Naive thymus-derived CD4-positive, alpha-beta T cell (primary cell): ENCODE measurements at places on chromosomes 5 and 9.

GRCh38 chr5:53730943-53731342 lies 170.5 kb downstream of the NDUFS4 start:
- no peak for DNase-seq

DNA sequence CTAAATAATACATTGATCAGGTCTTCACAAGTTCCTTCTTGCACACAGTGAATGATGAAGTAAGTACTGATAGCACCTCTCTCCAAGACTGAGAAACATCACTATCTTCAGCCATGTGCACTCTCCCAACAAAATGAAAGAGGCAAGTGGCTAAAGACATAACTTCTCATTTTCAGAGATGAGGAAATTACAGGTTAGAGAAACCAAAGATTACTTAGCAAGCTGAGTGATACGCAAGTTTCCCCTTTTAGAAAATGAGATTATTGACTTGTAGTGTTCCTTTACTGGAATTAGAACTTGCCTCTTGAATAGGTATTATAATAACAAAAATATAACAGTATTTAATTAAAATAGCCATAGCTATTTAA lies 21.6 kb downstream of the CEMIP2 start:
- no peak for DNase-seq

GRCh38 chr5:124719113-124719967 lies 27.1 kb downstream of the ZNF608 start:
- DNase-seq = no peak

DNA sequence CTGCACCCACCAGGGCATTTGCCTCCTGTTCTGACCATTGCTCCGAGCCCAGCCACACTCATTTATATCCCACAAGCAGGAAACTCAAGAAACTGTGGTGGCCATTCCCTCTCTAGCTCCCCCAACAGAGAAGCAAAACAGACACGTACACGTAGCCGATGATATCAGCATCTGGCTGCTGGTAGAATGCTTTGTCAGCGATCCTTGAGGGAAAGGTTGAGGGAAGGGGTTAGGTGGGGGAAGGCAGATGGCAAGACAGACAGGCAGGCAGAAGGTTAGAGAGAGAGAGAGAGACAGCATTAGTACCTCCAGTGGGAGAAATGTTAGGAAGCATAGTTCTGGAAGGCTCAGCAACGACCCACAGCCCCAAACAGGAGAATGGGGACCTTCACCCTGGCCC lies 7.8 kb downstream of the HIGD2A start:
- DNase-seq = no peak

GRCh38 chr9:131046581-131047202 lies 37.7 kb downstream of the LAMC3 start:
- peak; percentile 82 for DNase-seq

GRCh38 chr5:59709846-59710245 lies 183.7 kb downstream of the PDE4D start:
- DNase-seq = no peak

- no peak for DNase-seq
Observed at GRCh38 chr5:168057905-168058304, 233.5 kb upstream of the WWC1 start.

DNA sequence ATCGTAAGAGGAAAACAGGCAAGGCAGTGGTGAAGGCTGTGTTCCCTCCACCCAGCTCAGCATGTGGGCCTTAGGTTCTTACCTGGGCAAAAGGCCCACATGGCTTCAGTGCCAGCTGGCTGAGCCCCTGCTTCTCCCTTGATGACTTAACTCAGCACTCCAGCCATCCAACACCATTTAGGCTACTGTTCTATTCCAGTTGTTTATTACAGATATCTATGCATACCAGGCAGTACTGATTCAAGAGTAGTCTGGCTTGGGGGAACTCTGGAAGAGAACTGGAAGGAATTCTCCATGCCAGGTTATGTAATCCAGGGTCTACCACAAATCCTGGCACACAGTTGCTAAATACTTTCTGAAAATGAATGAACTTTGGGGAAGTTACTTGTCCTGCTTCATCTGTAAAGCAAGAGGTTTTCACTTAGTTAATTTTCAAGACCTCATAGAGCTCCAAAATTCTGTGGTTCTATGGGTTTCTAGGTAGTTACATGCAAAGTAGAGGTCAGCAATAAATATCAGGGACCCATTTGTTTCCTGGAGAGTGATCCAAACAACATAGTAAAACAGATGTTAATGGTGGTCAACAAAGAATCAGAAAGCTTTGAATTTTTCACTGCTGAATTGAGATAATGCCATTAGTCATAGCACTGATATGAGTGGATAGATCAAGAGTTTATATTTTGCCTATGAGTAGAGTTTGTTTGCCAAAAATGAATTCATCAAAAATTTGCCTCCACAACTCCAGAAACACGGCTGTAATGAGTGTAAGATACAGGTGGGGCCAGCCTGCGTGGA lies 88.2 kb upstream of the OSMR start:
- no peak for DNase-seq

DNA sequence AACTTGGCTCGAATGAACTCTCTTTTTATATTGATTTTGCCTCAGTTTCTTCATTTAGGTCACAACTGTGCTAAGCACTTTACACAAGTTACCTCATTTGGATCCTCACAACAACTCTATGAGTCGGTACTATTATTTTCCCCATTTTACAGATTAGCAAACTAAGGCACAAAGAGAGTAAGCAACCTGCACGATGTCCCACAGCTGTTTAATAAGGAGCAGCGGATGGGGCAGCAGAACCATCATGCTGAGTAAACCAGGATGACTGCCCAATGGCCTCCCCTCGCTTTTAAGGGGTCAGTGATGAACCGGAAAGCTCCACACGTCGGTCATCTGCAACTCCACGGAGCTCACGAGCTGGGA lies 607 bp downstream of the PRELID2 start:
- DNase-seq = no peak

DNA sequence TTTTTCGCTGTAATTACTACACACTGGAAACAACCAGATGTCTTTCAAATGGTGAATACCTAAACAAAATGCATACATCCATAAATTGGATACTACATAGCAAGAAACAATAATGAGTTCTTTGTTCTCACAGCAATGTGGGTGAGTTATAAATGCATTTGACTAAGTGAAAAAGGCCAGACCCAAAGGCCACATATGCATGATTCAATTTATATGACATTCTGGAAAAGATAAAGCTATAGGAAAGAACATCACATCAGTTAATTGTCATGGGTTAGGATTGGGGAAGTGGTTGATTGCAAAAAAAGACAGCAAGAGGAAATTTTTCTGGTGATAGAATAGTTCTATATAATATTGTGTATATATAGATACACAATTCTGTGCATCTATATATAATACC lies 198.9 kb downstream of the CYLC2 start:
- no peak for DNase-seq

- peak; percentile 60 for DNase-seq
Observed at GRCh38 chr9:33778700-33779351, 16.5 kb upstream of the PRSS3 start.

DNA sequence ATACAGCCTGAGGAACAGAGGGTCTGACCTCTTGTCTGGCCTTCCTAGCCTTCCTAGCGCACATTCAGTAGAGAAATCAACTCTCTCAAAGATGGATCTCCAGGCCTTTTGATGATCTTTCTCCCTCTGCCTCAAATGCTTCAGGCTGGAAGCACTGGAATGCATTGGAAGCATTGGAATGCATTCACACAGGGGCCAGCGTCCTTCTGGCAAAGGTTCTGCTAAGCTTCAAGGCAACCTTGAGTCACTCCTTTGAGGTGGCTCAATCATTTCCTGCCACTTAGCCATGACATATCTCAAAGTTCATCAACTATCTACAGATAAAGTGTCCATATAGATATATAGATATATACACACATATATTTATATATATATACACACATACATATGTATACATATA lies 42.9 kb downstream of the OR2K2 start:
- no peak for DNase-seq

DNA sequence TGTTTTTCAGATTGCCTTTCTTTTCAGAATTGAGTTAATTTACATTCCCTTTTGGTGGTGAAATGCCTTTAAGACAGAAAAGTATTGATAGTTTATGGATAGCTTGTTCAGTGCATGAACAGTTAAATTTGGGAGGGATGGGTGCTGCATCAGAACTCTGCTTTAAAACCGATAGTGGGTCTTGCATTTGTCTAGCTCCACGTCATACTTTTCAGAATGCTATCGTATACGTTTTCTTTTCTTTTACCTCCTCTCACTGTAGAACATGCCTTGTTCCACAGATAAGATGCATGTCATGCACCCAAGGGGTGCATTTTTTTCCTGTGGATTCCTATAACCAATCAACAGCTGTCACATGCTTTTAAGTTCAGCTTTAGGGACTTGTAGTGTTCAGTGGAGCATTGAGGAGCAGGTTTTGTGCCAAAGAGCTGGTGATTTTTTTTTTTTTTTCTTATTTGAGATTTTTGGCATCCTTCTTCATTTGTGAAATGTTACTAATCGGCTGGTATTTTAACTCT lies 2.3 kb downstream of the SLC44A1 start:
- no peak for DNase-seq

DNA sequence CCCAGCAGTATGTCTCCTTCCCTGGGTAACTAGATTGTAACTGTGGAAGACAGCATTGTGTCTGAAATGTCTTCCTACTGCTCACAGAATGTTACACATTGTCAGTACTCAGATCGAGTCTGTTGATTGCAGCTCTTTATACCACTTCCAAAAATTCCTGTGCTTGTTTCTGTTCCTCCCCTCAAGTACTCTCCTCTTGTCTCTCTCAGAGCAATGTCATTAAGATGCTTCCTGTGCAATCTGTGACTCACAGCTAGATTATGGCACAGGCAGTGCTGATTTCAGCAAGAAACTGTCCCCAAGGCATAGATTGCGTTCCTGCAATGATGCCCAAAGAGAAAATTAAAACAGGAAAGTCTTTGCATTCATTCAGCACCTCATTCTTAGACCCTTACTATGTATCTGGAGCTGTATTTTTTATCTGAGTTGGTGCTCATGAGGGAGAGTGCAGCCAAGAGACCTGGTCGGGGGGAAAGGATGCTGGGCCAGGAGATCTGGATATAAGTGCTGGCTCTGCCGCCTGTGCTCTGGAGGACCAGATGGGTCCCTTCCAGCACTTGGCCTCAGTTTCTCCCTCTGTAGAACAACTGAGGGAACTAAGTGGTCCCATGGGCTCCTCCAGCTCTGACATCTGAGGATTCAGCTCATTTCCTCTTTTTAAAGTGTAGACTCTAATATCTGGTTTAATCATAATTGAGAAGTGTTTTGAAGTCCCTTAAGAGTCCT lies 40.8 kb upstream of the GNPDA1 start:
- DNase-seq = no peak

DNA sequence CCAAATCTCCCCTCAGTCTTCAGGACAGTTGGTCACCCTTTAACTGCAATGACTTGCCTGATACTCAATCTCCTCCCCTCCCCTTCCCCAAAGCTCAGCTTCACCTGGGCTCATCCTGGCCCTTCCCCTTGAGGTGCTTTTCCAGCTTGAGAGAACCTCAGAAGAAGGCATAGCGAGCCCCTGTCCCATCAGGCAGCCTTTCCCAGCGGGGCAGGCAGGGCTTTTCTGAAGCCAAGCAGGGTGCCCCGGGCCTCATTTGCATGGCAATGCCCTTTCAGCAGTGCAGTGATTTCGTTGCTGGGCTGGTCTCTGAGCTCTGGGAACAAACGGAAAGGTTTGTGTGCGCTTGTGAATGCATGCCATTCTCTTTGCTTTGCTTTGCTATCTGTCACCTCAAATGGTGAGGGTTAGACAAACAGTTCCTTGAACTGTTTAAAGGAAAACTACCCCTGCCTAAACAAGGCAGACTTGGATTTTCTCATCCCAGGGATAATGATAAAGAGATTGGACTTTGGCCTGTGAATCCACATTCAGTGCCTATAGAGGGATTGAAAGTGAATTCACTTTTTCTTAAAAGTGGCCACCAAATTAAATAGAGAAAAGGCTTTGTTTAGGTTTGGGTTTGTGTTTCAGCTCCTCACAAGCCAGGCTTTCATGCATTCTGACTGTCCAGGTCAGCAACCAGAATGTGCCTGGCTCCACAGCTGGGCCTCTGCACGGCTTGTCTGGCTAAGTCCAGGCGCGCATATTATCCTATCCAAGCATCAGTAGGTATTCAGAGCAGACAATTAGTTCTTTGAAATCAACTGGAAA lies 165.3 kb downstream of the ZNF608 start:
- no peak for DNase-seq

- no peak for DNase-seq
Observed at GRCh38 chr5:81768935-81769452, 18.1 kb upstream of the SSBP2 start.

- no peak for DNase-seq
Observed at GRCh38 chr9:4152876-4153275, 147.0 kb downstream of the GLIS3 start.

- no peak for DNase-seq
Observed at GRCh38 chr5:15002173-15002572, 130.6 kb upstream of the ANKH start.

GRCh38 chr9:137731947-137732813 lies 113.4 kb downstream of the EHMT1 start:
- DNase-seq = no peak

DNA sequence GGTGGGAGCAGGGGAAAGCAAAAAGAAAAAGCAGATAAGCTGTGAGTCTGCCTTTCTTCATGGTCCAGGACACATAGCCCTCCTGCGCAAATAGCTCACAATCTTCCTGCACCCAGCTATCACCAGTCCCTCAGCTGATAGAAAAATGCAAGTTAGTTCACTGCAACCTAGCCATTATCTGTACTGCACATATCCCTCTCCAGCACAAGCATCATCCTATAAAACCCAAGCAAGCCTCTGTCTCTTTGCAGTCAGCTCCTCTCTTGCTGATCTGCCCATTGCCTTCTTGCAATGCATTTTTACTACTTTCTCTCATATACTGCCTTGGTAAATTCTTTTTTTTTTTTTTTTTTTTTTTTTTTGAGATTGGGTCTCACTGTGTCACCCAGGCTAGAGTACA lies 20.0 kb upstream of the MSANTD3 start:
- no peak for DNase-seq

- no peak for DNase-seq
Observed at GRCh38 chr9:80177949-80178480, 606.2 kb downstream of the TLE4 start.

DNA sequence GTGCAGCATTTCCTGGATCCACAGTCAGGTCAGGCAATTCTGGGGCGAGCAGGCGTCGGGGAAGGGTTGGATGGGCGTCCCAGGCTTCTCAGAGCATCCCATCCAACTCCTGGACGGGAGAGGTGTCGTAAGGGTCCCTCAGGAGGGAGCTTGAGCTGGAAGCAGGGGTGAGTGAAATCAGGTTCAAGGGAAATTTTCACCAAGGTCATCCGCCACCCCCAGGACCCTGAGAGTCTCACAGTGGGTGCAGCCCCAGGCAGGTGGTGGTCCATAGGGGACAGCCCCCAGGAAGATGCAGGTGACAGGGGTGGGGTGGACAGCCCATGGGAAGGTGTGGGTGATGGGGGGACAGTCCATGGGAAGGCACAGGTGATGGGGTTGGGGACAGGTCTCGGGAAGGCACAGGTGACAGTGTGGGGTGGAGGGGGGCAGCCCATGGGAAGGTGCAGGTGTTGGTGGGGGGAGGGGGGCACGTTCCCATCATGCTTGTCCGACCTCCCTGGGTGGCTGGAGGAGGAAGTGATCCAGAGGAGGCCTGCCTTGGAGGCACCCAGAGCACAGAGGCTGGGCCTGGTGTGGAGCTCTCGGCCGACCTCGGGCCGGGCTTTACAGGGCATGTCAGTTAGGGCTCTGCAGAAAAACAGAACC lies 48.9 kb downstream of the AHRR start:
- DNase-seq = no peak

GRCh38 chr5:76403766-76404222 lies 709 bp downstream of the IQGAP2 start:
- peak; percentile 74 for DNase-seq
